Stimulated activated CD4-positive, alpha-beta T cell treated with anti-CD3 and anti-CD28 coated beads, Interleukin-1b, Interleukin-23, amount 100 ng/mL, for 48 hours (primary cell): ENCODE measurements at places on chromosomes 6 and 20.

DNA sequence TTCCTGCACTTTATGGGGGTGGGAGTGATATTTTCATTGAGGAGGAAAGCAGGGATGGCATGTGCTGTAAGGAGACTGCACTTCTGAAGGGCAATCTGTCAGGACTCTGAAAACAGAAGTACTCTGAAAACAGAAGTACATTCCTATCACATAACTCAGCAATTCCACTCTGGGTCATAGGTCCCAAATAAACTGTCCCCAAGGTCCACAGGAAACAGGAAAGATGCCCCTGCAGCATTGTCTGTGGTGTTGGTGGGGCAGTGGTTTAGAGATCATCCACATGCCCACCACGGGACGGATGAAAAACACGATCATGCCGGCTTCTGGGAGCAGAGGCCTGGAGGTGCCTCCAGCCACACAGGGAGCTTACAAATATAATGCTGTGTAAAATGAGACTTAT is 150.3 kb downstream of the OTOR start:
- DNase-seq: no peak

- no peak for DNase-seq
These were observed 2.8 kb downstream of the RNF24 start for GRCh38 chr20:4012589-4012988.

DNA sequence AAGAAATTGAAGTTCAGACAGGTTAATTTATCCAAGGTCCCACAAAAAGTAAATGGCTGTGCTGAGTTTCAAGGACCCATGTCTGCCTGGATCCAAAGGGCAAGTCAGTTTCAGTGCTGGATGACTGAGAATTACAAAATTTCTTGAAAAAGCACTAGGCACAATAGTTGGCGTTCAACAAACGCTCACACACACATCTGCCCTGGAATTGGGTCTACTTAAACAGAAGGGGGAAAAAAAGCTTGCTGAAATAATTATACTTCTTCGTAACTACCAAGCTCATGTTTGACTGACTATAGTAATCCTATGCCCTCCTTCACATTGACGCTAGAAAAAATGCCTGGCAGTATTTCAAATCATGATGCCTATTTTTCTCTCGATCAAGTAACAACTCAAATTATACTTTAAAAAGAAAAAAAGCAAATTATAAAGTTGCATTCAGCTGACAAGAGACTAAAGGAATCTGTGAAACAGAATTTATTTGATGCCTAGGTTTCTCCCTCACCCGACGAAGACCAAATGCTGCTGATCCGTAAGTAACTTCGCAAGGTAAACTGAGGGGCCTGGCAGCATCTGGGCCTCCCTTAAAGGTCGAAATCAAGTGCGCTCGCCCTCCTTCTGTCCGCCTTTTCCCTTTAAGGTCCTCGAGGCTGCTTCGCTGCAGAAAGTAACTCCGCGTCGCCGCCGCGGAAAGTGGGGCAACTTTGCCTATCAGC is 650 bp upstream of the CD2AP start:
- no peak for DNase-seq

DNA sequence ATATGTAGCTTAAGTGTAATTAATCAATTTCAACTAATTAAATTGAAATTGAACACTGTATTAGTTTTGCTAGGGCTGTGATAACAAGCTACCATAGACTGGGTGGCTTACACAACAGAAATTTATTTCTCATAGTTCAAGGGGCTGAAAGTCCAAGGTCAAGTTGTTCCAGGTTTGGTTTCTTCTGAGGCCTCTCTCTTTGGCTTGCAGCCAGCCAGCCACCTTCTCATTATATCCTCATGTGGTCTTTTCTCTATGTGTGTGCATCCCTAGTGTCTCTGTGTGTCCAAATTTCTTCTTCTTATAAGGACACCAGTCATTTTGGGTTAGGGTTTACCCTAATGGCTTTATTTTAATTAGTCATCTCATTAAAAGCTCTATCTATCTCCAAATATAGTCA is 611.7 kb downstream of the UTRN start:
- DNase-seq: no peak

DNA sequence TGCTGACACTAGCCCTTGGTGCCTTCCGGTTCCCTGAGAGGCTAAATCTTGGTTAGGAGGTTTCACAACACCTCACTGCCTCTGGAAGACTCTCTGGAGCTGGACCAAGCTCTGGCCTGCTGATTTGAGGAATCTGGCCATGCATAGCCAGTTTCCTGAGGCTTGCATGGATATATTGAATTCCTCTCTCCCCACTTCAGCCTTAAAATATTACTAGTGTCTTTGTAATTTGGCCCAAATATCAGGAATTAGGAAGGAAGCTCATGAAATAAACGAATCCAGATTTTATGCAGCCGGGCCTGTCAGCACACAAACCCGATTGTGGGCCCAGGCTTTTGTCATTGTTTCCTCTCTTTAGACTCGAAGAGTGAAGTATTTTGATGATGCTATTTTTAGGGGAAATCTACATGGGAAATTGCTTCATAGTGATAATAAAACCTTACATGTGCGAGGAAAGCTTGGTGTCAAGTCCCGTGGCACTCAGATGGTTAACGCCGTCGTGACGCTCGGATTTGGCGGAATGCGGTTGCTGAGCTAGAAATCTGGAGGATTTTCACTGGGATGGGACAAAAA is 144.4 kb downstream of the PHACTR3 start:
- no peak for DNase-seq

DNA sequence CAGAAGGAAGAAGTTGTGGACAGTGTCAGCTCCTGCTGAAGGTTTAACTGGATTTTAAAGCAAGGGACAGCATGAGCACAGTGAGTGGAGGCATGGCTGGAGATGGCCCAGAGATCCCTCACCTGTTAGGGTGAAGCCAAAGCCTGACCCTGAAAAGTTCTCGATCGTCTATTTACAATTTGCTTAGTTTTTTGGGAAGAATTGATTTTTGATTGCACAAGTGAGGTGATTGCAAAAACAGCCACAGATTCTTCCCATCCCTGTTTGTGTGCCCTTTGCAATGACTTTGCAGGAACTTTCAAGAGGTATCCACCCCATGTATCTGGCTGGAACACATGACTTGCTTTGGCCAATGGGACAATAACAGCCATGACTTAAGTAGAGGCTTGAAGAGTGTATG is 170.1 kb downstream of the TFAP2C start:
- no peak for DNase-seq

DNA sequence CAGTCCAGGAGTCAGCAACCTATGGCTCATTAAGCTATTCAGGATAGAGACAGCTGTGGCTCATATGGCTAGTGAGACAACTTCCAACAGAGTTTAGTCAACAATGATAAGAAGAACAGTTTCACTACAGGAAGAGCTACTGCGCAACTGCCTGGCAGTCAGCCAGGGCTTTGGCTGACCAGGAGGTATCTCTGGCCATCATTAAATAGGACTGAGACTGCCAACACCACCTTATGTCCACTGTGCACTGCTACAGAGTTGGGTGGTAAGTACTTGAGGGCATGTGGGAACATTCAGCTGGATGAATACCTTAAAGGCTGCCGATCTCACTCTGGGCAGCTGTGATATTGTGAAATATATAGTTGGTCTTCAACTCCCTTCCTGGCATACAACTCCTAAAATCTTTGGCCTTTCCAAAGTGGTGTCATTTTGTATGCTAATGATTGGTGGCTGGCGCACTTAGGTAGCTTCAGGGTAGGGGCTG is 52.2 kb upstream of the FAM83C start:
- no peak for DNase-seq

- peak; percentile 19 for DNase-seq
These were observed at the start of gene ME1 for GRCh38 chr6:83430611-83431544. Gene ME1, minus strand, starts transcription at chr6:83431051. Its CDS starts 97 bp downstream, at chr6:83430954.

- no peak for DNase-seq
These were observed 202.7 kb upstream of the MARCKS start for GRCh38 chr6:113654396-113654795.

DNA sequence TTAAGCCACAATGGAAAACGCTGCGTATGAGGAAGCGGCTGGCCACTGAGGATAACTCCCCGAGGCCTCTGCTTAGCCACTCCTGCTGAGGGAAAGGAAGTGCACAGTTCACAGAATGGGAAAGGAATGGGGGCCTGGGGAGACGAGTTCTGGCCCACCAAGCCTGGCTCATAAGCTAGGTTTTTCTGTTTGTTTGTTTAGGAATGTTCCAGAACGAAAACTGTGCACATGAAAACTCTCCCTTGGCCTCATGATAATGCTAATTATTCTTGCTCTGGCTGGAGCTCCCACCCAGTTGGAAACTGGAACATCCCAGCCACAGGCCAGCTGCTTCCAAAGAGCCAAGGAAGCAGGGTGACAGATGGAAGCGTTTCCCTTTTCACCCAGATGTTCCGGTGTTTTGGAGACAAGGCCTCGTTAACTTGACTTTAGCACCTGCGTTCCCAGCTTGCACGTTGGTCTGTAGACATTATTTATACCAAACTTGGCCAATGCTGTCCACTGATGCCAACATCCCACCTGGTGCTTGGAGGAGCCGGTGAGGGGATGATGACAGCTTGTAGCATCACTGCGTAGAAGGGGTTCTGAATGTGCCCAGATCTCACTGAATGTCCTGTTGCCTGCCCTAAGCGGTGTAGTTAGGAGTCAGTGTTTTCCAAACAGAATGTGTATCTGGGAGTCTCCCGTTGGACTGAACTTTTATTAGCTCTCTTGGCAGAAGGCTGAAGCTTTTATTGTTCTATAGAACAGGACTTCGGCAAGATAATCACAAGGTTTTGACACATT is 34.5 kb downstream of the APCDD1L start:
- no peak for DNase-seq

GRCh38 chr6:16400248-16400760 is 161.9 kb downstream of the GMPR start:
- no peak for DNase-seq

DNA sequence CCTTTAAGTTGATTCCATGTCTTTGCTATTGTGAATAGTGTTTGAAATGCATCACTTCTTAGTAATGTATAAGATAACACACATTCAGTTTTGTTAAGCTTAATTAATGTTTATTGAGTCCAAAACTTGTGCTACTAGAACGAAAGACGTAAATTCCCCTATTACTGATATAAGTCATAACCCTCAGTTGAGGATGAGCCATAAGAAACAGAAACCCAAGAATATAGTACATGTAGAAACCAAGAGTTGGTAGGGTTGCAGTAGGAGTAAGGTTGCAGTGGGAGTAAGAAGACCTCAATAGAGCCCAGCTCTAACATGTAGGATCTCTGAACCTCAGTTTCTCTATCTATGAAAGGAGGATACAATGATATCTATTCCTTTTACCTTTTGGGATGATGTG is 19.3 kb downstream of the CITED2 start:
- no peak for DNase-seq

- peak; percentile 66 for DNase-seq
These were observed 6.8 kb downstream of the GUCA1A start for GRCh38 chr6:42179945-42180313.

GRCh38 chr6:6661191-6661590 is 72.7 kb downstream of the LY86 start:
- no peak for DNase-seq

DNA sequence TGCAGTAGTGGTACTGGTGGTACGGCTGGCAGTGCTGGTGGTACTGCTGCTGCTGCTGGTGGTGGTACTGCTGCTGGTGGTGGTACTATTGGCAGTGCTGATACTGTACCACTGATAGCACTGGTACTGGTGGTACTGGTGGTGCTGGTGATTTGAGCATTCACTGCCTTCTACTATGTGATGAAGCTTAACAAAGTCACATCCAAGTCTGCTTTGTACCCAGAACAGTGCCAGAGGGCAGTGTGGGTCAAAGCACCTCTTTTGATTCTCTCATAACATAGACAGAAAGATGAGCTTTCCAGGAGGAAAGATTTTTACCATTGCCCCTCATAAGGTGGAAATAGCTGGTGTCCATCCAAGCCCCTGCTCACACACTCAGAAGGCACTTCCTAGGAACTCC is 48.7 kb downstream of the ANKRD6 start:
- DNase-seq: no peak

GRCh38 chr6:85679445-85680123 is 36.9 kb upstream of the SYNCRIP start:
- no peak for DNase-seq

DNA sequence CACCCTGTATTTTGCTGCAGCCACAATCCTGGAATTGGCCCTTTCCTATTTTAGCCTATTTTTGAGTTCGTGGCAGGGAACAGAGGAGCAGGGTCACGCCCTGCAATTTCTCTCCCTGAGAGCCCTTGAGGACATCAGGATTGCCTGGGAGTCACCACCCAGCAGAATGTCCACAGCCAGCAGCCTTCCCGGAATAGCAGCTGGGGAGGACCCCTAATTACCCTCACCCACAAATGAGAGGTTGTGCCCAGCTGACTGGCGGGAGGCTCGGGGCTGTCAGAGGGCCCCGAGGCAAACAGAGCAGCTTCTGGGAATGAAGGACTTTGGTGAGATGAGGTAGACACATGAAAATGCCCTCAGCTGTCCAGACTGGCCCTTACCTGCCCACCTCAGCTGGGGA is 165.1 kb downstream of the PREX1 start:
- no peak for DNase-seq

DNA sequence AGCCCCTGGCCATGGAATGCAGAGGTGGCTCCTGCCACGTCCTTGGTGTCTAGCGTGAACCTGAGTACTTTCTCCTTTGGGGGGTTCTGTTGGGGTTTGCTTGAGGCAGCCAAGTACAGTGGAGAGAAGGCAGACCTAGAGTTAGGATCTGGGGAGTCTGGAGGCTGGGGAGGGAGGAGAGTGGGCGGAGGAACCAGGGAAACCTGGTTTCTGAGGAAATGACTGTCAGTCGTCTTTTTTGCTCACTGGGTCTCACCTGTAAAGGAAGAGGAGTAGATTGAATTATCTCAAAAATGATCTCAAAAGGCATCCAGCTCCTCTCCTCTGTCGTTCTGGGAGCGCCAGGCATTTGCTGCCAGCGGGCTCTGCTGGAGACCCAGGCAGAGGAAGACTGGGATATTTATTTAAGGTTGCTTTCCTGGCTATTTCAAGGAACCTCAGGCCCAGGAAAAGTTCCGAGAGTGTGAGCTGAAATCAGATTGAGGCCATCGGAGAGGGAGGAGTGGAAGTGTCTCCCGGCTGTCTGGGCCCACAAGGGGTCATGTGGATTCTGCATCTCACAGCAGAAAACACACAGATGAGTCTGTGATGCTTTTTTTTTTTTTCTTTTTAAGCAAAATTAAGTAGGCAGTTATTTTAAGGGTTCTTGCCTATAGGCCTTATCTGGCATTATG is 16.1 kb downstream of the EPB41L1 start:
- no peak for DNase-seq

DNA sequence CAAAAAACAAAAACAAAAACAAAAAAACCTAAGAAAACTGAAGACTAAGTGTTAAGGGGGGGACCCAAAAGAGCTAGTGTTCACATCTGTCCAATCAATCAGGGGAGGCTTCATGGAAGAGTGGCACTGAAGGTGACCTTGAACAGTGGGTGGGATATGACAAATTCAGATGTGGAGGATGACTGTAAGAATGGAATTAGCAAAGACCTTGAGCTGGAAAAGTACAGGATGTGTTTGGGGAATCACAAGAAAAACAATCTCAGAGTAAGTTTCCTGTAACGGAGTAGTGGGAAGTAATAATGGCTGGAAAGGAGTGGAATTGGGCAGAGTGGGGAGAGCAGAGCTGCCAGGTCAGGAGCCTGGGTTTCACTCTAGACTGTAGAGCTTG is 2.9 kb upstream of the IER3 start:
- DNase-seq: no peak

GRCh38 chr20:44008806-44009678 is 94.4 kb downstream of the TOX2 start:
- no peak for DNase-seq

GRCh38 chr6:148021699-148022098 is 320.9 kb upstream of the SASH1 start:
- DNase-seq: no peak

- no peak for DNase-seq
These were observed 668.2 kb upstream of the MARCKS start for GRCh38 chr6:113188962-113189361.
